ENCODE measurements at places on chromosomes 3 and 15. TPM values are rescaled to one million over a fixed set of nuclear protein-coding genes. Genes with fewer than 3 reads are reported as not detected.

GRCh38 chr3:37671926-37672325 lies 189.8 kb upstream of the CTDSPL start:
- DNase-seq, result no peak
- no peaks in the 10 kb centered on the region for H3K27me3 ChIP-seq
- no peaks in the 10 kb centered on the region for H3K36me3 ChIP-seq
- H3K4me3 ChIP-seq, result no peak overlapping the region
- peaks cover 18% of the 10 kb centered on the region for H3K4me1 ChIP-seq

Gene SLCO2A1
- 111 TPM for total RNA-seq

DNA sequence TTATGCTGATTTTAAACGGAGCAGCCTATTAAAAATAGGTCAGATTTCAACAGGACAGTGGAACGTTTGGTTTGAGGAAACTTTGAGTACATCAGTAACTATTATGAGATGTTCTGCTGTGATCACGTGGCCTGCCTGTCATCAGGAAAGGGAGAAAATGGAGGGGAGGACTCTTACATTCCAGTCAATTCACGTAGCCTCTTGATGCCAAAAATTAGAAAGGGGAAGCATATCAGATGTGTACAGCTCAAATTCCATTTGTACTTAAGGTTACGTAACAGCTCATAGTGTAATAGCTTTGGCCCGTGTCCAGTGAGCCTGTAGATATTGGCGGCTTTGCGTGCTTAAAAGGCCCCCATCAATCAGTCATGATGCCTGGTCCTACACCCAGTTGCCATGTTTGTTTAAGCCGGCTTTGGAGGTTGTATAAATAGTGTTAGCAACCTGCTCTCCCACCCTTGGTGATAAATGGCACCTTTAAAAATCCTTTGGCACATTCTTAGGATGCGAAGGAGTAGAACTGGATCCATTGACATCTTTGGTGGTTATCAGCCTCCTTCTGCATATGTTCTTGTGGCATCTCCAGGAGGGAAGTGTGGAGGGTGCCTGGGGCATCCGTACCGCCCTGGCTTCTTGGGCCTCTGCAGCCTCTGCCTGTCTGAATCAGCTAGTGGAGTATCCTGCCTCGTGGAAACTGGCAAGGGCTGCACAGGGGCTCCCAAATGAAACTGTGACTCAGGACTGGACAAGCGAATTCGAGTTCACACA lies 163.9 kb downstream of the THSD4 start:
- no peaks in the 10 kb centered on the region for H3K36me3 ChIP-seq
- DNase-seq, result peak; percentile 90
- no peaks in the 10 kb centered on the region for H3K27me3 ChIP-seq

DNA sequence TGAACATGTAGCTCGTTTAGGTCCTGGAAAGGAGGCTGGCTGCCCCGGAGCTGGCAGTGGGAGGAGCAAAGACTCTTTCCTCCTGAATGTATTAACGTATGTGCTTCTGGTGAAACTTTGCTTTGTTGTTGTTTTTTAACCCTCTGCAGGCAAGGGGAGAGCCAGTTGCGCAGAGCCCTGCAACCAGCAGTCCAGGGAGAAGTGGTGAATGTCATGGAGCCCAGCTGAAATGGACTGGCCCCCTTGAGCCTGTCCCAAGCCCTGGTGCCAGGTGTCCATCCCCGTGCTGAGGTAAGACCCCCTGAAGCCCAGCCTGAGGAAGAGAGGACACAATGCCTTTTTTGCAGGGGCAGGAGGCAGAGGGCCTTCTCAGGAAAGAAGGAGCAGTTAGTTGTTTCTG lies 33.3 kb downstream of the ST6GAL1 start:
- no peak overlapping the region for H3K4me3 ChIP-seq
- H3K36me3 ChIP-seq, result peaks cover 15% of the 10 kb centered on the region
- DNase-seq, result no peak
- no peaks in the 10 kb centered on the region for H3K27me3 ChIP-seq
- H3K27ac ChIP-seq, result peak overlapping the region; percentile 4

GRCh38 chr3:31377045-31377642 lies 155.6 kb upstream of the STT3B start:
- no peaks in the 10 kb centered on the region for H3K4me1 ChIP-seq
- DNase-seq, result no peak
- H3K36me3 ChIP-seq, result no peaks in the 10 kb centered on the region
- H3K4me3 ChIP-seq, result no peak overlapping the region
- H3K27ac ChIP-seq, result no peak overlapping the region
- H3K27me3 ChIP-seq, result no peaks in the 10 kb centered on the region

- no peaks in the 10 kb centered on the region for H3K36me3 ChIP-seq
- no peaks in the 10 kb centered on the region for H3K27me3 ChIP-seq
- H3K4me1 ChIP-seq, result no peaks in the 10 kb centered on the region
- DNase-seq, result no peak
- H3K27ac ChIP-seq, result no peak overlapping the region
Measured at GRCh38 chr3:80159990-80160506, 392.2 kb upstream of the ROBO1 start.

Gene STT3B
- 79.5 TPM for total RNA-seq

Gene MRAS
- 24.5 TPM for total RNA-seq

GRCh38 chr15:26877831-26878230 lies 11.0 kb downstream of the GABRA5 start:
- no peaks in the 10 kb centered on the region for H3K27me3 ChIP-seq
- H3K4me1 ChIP-seq, result no peaks in the 10 kb centered on the region
- no peak overlapping the region for H3K27ac ChIP-seq
- DNase-seq, result no peak
- H3K36me3 ChIP-seq, result no peaks in the 10 kb centered on the region
- no peak overlapping the region for H3K4me3 ChIP-seq

DNA sequence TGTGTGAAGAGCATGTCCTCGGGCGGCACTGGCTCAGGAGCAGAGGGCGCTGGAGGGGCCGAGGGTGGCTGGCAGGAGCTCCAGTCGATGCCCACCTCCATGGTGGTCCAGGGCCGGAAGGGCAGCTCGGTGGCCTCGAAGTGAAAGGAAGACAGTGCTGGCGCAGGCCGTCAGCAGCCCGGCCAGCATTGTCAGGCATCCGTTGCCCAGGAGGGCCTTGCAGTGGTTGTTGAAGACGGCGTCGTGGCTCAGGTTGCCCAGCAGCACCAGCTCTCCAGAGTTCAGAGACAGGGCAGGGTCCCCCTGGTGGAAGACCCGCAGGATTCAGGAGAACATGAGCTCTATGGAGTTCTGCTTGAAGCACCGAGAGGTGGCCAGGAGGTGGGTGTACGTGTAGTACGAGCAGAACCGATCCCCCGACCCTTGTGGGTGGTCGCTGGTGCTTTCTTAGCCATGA lies 16.5 kb upstream of the SIAH2 start:
- DNase-seq, result no peak
- H3K4me1 ChIP-seq, result no peaks in the 10 kb centered on the region
- H3K27ac ChIP-seq, result no peak overlapping the region
- no peaks in the 10 kb centered on the region for H3K36me3 ChIP-seq
- no peaks in the 10 kb centered on the region for H3K27me3 ChIP-seq
- H3K4me3 ChIP-seq, result no peak overlapping the region

DNA sequence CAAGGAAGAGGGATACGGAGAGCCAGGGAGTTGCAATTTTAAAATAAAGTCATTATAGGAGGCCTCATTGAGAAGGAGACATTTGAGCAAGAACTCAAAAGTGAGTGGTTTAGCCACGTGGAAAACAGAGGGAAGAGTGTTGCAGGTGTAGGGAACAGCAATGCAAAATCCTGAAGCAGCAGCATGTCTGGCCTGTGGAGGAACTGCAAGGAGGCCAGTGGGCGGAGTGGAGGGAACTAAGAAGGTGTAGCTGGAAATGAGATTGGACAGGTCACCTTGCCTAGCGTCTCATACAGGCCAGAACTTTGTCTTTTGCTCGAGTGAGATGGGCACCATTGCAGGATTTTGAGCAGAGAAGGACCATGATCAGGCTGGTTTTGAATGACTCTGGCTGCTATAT lies 34.9 kb downstream of the SAXO2 start:
- H3K4me1 ChIP-seq, result no peaks in the 10 kb centered on the region
- DNase-seq, result no peak
- H3K27me3 ChIP-seq, result no peaks in the 10 kb centered on the region
- no peak overlapping the region for H3K4me3 ChIP-seq

- H3K36me3 ChIP-seq, result no peaks in the 10 kb centered on the region
- H3K27ac ChIP-seq, result peak overlapping the region; percentile 65
- H3K4me3 ChIP-seq, result no peak overlapping the region
- no peaks in the 10 kb centered on the region for H3K27me3 ChIP-seq
Measured at GRCh38 chr15:68700455-68701123, 120.1 kb downstream of the ANP32A start.

Gene TMEM212
- total RNA-seq, result not detected

DNA sequence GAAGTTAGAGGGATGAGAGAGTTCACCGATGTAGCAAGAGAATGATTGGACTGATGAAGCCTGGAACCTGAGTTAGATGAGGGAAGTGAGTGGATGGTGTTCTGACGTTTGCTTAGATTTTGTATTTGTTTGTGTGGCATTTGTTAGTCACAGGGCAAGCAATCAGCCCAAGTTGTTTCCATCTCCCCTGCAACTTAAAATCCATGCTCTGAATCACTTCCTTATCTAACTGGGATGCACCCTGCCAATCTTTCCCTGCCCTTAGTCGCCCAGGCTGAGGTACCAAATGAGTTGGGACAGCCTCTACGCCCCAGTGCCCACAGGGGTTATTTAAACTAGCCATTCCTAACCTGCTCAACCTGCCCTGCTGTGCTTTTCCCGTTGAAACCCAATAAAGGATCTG lies 12.6 kb downstream of the PAQR5 start:
- no peaks in the 10 kb centered on the region for H3K36me3 ChIP-seq
- no peak overlapping the region for H3K4me3 ChIP-seq
- DNase-seq, result no peak

Gene MUSTN1
- total RNA-seq, result 132 TPM

GRCh38 chr3:131623431-131623830 lies 120.7 kb upstream of the MRPL3 start:
- H3K27me3 ChIP-seq, result no peaks in the 10 kb centered on the region
- H3K27ac ChIP-seq, result no peak overlapping the region
- H3K4me1 ChIP-seq, result no peaks in the 10 kb centered on the region

Gene C15orf39
- 30.8 TPM for total RNA-seq

Gene GOLGA8M
- 0.75 TPM for total RNA-seq

DNA sequence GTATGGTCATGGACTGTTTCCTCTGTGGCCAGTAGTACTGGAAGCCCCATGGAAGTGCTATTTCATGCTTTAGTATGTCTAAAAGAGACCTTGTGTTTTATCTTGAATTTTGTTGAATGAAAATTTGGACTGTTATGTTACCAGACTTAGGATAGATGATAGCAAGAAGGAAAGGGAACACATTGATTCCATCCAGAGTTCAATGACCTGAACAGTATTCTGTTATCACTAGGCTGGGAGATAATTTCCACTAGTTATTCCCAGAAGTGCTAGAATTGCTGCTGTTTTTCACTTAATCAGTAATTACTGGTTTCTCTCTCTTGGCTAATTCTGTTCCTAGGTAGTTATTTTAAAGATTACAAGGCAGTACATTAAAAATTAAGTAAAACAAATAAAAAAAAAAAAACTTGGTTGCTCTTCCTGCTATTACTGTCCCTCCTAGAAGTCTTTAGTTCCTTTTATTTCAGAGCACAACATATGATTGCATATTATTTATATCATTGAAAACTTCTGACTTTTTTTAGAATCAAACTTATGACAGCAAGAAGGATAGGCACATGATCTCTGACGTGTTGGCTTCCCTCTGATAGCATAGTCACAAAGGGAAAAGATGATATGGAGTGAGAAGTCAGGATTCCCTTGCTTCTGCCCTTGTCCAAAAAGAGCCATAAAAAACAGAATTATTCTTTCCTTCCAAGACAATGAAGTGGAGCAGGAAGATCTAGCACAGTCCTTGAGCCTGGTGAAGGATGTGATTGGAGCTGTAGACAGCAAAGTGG lies 72.2 kb downstream of the KLHL25 start:
- DNase-seq, result no peak
- H3K4me3 ChIP-seq, result no peak overlapping the region
- peak overlapping the region; percentile 83 for H3K27ac ChIP-seq
- peaks cover 11% of the 10 kb centered on the region for H3K4me1 ChIP-seq
- no peaks in the 10 kb centered on the region for H3K27me3 ChIP-seq
- H3K36me3 ChIP-seq, result peaks cover 77% of the 10 kb centered on the region

- H3K36me3 ChIP-seq, result no peaks in the 10 kb centered on the region
- no peak overlapping the region for H3K4me3 ChIP-seq
- DNase-seq, result no peak
- no peaks in the 10 kb centered on the region for H3K4me1 ChIP-seq
Measured at GRCh38 chr3:10437995-10438901, 67.1 kb downstream of the ATP2B2 start.

DNA sequence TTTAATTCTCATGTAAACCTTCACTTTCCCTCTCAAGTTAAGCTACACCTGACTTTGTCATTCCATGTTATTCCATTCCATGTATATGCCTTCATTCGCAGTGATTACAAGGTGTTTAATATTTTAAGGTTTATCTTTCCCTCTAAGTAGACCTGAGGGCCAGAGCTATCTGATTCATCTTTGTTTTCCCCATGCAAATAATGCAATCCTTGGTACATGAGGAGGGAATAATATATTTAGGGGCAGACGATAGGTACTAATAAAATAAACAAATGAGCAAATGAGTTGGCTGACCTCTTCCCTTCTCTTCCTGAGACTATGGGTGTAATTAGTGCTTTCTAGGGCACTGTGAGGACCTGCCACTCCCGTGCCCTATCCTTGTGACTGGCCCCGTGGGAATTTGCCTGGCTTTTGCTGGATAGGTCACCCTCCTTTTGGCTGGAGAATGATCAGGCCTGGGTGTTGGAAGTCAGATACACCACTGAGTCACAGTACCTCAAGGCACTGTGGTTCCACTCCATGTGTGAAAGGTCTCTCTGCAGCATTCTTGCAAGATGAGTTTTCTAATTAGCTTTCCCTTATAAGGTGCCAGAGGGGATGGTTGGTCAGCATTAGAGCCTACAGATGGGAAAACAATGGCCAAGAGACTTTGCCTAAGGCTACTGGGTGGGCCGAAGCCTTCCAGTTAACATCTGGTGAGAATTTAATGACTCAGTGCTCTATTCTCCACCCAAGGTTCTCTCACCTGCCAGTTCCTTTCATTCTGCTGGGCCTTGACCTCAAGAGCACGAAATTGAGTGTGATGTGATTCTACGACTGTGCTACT lies 183.2 kb downstream of the P3H2 start:
- H3K36me3 ChIP-seq, result no peaks in the 10 kb centered on the region
- no peak overlapping the region for H3K27ac ChIP-seq
- no peaks in the 10 kb centered on the region for H3K4me1 ChIP-seq

DNA sequence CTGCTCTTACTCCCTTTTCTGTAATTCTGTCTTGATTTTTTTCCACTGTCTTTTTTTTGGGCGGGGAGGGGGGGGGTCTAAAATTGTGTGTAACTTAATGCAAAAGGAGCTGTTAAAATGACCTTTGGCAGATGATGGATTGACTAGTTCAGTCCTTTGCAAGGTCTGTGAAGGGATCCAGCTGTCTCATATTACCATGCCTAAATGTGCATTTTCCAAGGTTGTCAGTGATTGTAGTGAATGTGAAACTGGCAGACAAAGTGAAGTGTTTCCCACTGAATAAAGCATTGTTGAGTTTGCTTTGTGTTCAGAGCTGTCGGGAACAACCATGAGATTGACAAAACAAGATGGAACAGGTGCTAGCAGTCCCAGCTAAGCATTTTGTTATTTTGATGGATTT lies 110.1 kb upstream of the SKOR1 start:
- H3K36me3 ChIP-seq, result no peaks in the 10 kb centered on the region
- no peaks in the 10 kb centered on the region for H3K4me1 ChIP-seq
- no peak for DNase-seq
- H3K4me3 ChIP-seq, result no peak overlapping the region
- H3K27me3 ChIP-seq, result no peaks in the 10 kb centered on the region
